ENCODE measurements at places on chromosomes 5 and 9. TPM values are rescaled to one million over a fixed set of nuclear protein-coding genes. Genes with fewer than 3 reads are reported as not detected.

The OR1N1 gene
- not detected for total RNA-seq

The GZMA gene
- not detected for total RNA-seq

The PTGES gene
- 29.9 TPM for total RNA-seq

The ORM2 gene
- not detected for total RNA-seq

The LCN1 gene
- total RNA-seq: not detected

The SLC6A3 gene
- total RNA-seq: not detected

The PCDHGC5 gene
- 4.7 TPM for total RNA-seq

The RGS7BP gene
- total RNA-seq: not detected

The PIP5K1B gene
- not detected for total RNA-seq

The SOHLH1 gene
- total RNA-seq: not detected

The OLFM1 gene
- 0.85 TPM for total RNA-seq

The SEMA5A gene
- 59.4 TPM for total RNA-seq

The PCDHGA2 gene
- 4.2 TPM for total RNA-seq

The LRRC19 gene
- total RNA-seq: not detected

The GLRA1 gene
- not detected for total RNA-seq

The CDHR2 gene
- total RNA-seq: not detected

The SUSD1 gene
- total RNA-seq: 17.0 TPM

The PCDHGA10 gene
- 19.1 TPM for total RNA-seq

The CEP120 gene
- 19.8 TPM for total RNA-seq

The CYLC2 gene
- not detected for total RNA-seq
